Neural progenitor cell (in vitro differentiated cells): ENCODE measurements at places on chromosomes 11 and 22. TPM values are rescaled to one million over a fixed set of nuclear protein-coding genes. Genes with fewer than 3 reads are reported as not detected.

The DDI1 gene
- total RNA-seq, result not detected in 2 replicates

The MACROD1 gene
- total RNA-seq, result 11.9 and 27.8 TPM in 2 replicates

The LAMTOR1 gene
- total RNA-seq, result 41.6 and 73.2 TPM in 2 replicates

The GPR83 gene
- 0.03 TPM in 1 of 2 replicates, not detected in the other for total RNA-seq

The NXPE2 gene
- total RNA-seq, result not detected in 2 replicates

DNA sequence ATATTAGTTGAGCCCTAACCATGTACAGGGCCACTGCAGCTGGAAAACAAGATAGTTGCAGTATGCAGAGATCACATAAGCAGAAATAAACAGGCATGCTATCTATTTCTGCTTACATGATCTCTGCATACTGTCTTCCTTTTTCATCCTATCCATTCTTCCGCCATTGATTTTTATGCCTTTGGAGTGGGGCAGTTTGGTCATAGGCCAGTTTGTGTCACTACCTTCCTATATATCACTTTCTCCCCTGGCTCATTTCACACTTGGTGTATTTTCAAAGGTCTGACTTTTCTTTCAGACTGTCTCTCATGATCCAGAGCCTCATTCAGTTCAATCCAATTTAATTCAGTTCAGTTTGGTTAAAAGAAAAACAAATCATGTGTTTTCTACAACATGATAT, 829.6 kb downstream of the KCNA4 start:
- DNase-seq, result no peak
- no peak overlapping the region for H3K4me3 ChIP-seq
- H3K27ac ChIP-seq, result no peak overlapping the region
- H3K27me3 ChIP-seq, result no peaks in the 10 kb centered on the region
- no peaks in the 10 kb centered on the region for H3K4me1 ChIP-seq

DNA sequence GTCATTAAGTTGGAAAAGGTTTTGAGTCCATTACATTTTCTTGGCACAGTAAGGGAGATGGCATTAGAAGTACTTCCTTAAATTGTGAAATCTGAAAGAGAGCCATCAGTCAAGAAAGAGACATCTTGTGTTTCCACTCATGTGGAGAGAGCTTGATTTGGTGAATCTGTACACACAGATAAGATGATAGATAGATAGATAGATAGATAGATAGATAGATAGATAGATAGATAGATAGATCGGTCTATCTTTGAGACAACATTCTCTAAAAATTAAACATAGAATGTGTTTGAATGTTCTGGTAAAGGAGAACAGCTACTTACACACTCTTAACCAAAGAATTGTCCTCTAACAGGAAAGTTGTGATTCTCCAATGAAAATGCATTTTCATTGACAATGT, 76.2 kb downstream of the TTC17 start:
- no peak overlapping the region for H3K27ac ChIP-seq
- DNase-seq, result no peak
- H3K36me3 ChIP-seq, result no peaks in the 10 kb centered on the region

GRCh38 chr22:43733138-43733537, 79.0 kb downstream of the EFCAB6 start:
- DNase-seq, result no peak
- no peaks in the 10 kb centered on the region for H3K36me3 ChIP-seq
- no peaks in the 10 kb centered on the region for H3K27me3 ChIP-seq

- DNase-seq, result no peak
- no peaks in the 10 kb centered on the region for H3K4me1 ChIP-seq
- no peaks in the 10 kb centered on the region for H3K27me3 ChIP-seq
- H3K27ac ChIP-seq, result no peak overlapping the region
- H3K36me3 ChIP-seq, result no peaks in the 10 kb centered on the region
Measured at GRCh38 chr11:71334191-71334590, 81.8 kb upstream of the SHANK2 start.

DNA sequence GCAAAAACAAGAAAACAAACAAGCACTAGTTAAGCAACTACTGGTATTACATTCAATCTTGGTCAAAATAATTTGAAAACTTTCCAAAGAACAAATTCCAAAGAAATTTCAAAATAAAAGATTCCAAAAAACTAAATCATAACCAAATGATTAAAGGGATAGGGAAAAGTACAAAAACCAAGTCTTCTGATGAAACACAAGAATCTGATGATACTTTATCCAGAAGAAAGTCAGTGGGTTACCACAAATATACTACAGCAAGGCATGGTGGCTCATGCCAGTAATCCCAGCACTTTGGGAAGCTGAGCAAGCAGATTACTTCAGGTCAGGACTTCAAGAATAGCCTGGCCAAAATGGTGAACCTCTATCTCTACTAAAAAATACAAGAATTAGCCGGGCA, 59.1 kb downstream of the NUP98 start:
- H3K4me1 ChIP-seq, result no peaks in the 10 kb centered on the region
- no peak for DNase-seq
- no peaks in the 10 kb centered on the region for H3K27me3 ChIP-seq
- peaks cover 10% of the 10 kb centered on the region for H3K36me3 ChIP-seq

- no peaks in the 10 kb centered on the region for H3K27me3 ChIP-seq
- no peaks in the 10 kb centered on the region for H3K36me3 ChIP-seq
- DNase-seq, result no peak
- no peak overlapping the region for H3K27ac ChIP-seq
Measured at GRCh38 chr22:39367035-39367434, 17.2 kb downstream of the SYNGR1 start.

GRCh38 chr11:8320076-8320475, 56.4 kb upstream of the LMO1 start:
- no peak for DNase-seq
- no peaks in the 10 kb centered on the region for H3K36me3 ChIP-seq
- no peak overlapping the region for H3K27ac ChIP-seq
- peaks cover 9% of the 10 kb centered on the region for H3K27me3 ChIP-seq
- no peak overlapping the region for H3K4me3 ChIP-seq
- no peaks in the 10 kb centered on the region for H3K4me1 ChIP-seq

DNA sequence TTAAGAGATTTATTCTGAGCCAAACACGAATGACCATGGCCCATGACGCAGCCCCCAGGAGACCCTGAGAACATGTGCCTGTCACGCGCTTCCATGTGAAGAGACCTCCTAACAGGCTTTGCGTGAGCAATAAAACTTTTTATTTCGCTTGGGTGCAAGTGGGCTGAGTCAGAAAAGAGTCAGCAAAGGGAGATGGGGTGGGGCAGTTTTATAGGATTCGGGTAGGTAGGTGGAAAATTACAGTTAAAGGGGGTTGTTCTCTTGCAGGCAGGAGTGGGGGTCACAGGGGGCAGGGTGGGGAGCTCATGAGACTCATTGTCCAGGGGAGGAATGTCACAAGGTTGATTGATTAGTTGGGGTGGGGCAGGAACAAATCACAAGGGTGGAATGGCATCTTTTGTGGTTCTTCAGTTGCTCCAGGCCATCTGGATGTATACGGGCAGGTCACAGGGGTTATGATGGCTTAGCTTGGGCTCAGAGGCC, 77.2 kb upstream of the FTH1 start:
- no peaks in the 10 kb centered on the region for H3K36me3 ChIP-seq
- H3K27me3 ChIP-seq, result no peaks in the 10 kb centered on the region
- no peak for DNase-seq

GRCh38 chr11:111081021-111081511, 164.5 kb upstream of the POU2AF2 start:
- peaks cover 4% of the 10 kb centered on the region for H3K4me1 ChIP-seq
- H3K27ac ChIP-seq, result no peak overlapping the region
- H3K27me3 ChIP-seq, result no peaks in the 10 kb centered on the region
- H3K4me3 ChIP-seq, result no peak overlapping the region

- no peak overlapping the region for H3K4me3 ChIP-seq
- no peak overlapping the region for H3K27ac ChIP-seq
- DNase-seq, result no peak
Measured at GRCh38 chr22:23084453-23085350, 14.4 kb downstream of the GNAZ start.

DNA sequence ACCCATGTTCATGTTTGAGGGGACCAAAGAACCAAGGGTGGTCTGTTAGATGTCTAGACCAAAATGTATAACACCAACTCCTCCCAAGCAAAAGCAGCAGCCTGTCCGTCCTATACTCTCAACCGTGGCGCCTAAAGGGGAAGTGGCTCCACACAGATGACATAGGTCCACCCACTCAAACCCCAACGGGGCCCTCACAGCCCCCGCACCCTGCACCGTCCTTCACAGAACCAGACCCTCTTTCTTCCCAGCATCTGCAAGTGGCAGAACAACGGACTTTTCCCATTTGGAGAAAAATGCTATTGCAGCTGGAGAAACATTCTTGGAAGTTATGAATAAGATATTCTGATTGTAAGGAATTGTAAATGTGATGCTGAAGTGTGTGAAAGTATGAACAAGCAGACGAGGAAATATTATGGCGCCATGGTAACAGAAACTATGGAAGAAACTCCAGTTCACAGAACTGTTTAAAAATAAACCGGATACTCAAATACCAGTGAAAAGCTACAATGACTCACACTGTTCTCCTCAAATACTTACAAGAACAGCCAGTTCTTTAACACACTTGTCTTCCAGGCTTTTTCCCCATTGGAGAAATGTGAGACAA, 76.5 kb upstream of the ARFGAP3 start:
- H3K27ac ChIP-seq, result no peak overlapping the region
- DNase-seq, result no peak
- H3K4me1 ChIP-seq, result no peaks in the 10 kb centered on the region
